Fibroblast of lung (primary cell): ENCODE measurements at places on chromosomes 16 and 17.

- DNase-seq = no peak
Observed at GRCh38 chr17:82416771-82417170, 1.4 kb upstream of the HEXD start.

DNA sequence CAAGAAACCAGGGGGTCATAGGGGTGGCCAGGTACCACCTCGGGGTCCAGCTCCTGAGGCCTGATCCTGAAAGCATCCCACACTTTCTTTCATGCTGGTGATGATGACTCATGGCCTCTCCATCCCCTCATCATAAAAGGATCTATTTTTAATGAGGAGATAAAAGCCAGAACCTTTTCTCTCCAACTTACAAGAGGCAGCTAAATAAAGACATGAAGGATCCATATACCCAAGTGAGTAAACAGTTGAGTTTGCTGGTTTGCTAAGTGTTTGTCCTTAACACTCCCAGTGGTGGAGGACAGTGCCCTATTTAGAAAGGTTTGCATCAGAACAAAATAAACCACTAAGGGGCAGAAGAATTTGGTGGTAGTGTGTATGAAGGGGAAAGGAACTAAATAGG is 383.8 kb downstream of the GRIN2A start:
- peak; percentile 13 for DNase-seq

DNA sequence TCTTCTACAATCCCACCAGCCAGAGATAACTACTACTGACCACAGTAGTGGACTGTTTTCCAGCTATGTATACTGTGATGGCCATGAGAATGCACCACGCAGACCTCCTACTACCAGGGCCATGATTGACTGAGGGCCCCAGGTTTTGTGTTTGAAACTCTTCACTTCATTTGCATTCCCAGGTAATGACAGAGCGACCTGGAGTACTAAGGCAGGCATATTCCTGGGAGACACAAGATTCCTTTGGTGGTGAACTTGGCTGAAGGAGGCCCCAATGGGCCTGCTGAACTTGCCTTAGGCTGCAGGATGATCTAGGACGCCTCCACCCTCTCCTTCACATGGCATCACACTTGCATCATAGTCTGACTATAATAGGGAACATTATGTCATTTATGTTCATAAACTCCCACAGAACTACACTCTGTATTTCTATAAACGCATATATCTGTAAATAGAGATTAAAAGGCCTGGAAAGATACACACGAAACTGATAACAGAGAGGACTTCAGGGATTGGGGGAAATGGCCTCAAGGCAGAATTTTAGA is 30.4 kb downstream of the CLEC19A start:
- DNase-seq = no peak

GRCh38 chr17:47983492-47984223 is 12.7 kb downstream of the CDK5RAP3 start:
- DNase-seq = no peak

DNA sequence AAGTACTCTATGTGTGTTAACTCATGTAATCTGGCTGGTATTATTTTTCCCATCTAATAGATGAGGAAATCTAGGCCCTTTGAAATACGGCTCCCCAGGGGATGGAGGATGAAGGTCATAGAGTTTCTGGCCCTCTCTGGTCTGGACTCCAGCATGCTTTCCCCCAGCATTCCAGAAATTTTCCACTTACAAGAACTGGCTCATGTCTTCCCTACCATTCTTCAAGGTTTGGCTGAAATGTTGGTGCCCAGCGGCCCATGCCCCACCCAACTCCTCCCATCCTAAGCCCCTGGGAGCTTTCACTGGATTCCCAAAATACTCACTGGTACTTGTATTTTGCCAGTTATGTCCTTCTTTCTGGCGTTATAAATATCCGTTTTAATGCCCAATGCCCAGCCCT is 237.5 kb upstream of the NLRP1 start:
- no peak for DNase-seq

- DNase-seq = peak; percentile 43
Observed at GRCh38 chr16:9007177-9007794, 43.6 kb upstream of the USP7 start.

- DNase-seq = no peak
Observed at GRCh38 chr16:50996166-50996829, 154.8 kb downstream of the SALL1 start.

DNA sequence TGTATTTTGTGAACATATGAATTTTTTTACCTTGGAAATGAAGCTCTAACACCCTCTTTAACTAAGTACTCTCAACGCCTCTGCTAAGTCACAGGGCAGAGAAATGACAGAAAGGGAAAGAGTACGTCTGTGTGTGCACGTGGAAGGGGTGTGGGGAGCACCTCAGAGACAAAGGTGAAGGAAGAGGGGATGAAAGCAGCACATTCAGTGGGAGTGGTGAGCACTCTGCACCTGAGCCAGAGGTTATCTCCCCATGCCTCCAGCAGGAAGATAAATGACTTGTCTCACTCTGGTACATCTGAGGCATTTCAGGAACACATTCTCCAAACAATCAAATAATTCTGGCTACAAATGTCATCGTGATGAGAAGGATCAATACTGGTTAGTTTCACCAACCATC is 15.0 kb downstream of the GNA13 start:
- no peak for DNase-seq

DNA sequence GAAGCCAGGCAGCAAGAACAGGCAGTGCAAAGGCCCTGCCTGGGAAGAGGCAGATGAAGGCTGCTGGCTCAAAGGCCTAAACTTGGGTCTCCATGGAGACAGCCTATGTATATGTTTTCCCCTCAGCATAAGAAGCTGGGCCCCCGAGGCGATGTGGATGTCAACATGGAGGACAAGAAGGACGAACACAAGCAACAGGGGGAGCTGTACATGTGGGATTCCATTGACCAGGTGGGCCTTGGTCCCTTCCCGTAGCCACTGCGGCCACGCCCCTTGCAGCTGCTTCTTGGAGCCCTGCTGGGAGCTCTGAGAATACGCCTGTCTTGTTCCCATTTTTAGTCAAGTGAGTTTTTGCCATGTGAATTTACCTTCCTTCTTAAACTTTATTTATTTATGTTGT is 106.0 kb downstream of the SDR42E1 start:
- DNase-seq = no peak

- DNase-seq = no peak
Observed at GRCh38 chr17:19383681-19384470, 3.1 kb downstream of the MFAP4 start.

DNA sequence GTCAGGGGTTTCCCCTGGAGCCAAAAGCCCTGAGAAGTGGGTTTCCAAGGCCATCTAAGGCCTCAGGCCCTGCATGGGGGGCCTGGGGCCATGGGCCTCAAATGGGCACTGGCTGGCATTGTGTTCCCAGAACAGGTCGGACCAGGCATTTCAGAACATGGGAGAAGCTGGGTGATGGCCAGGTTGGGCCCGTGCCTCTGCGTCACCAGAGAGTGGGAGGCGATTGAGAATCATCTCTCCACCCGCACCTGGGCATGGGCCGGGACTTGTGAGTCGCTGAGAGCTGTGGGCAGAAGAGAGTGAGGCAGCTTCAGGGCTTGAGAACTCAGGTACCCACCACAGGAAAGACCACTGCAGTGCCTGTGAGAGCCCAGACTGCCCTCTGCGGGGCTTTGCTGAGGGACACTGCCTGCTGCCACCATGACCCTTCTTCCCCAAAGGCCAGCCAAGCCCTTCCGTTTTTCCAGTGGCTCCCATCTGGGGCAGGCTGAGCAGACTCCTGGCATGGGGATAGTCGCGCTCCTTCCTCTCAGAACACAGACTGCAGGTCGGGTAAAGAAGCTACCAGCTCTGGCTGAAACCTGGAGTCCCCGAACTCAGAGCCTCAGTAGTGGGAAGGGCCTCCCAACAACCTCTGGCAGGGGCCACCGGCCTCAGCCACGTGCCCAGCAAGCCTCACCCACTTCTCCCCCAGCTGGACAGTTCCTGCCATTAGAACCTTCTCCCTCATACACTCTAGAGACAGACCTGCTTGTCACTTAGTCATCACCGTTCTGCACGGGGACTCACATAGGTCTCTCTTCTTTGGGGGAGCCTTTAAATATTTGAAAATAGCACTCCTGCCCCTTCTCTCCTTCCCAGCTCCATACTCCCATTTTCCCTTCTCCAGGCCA is 1.6 kb downstream of the RAB11FIP4 start:
- no peak for DNase-seq

DNA sequence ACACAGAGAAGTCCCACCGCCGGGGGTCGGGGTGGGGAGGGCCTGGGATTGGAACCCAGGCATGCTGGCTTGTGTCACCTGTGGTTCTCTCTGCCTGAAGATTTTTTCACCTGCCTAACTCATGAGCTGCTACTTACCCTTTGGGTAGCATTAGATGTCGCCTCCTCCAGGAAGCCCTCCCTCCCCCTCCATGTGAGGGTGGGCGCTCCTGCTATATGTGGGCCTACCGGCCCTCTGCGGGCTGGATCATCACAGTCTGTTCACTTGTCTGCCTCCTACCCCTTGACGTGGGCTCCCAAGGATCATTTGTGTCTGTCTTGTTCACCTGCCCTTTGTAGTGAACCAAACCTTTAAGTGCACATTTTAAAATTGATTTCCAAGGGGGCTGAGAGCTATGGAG is 106.8 kb downstream of the SEC14L1 start:
- DNase-seq = no peak

GRCh38 chr16:86222547-86222946 is 287.8 kb upstream of the FOXF1 start:
- DNase-seq = peak; percentile 70

- DNase-seq = peak; percentile 54
Observed at GRCh38 chr16:48609652-48610029, 339 bp downstream of the N4BP1 start.

DNA sequence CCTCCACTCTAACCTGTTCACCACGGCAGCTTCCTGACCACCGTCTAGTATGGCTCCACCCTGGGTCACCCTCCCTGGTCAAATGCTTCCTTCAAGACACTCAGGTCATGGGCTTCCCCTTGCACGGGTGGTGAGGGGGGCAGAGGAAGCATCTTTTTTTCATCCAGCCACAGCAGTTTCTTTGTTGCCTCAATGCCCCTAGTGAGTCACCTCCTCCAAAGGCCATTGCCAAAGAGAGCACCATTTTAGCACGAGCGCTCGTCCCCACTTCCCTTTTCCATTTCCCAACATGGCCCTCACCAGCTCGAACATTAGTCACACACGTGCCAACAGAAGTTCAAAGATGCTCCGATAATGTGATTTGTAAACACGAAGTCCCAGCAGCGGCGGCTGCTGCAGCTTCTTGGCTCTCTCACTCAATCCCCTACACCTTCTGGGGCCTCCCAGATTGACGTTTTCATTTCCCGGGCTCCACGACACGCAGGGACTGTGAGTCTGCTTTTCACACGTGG is 134.6 kb downstream of the GAS7 start:
- peak; percentile 59 for DNase-seq

- peak; percentile 38 for DNase-seq
Observed at GRCh38 chr17:1188812-1189504, 9.2 kb upstream of the ABR start.

DNA sequence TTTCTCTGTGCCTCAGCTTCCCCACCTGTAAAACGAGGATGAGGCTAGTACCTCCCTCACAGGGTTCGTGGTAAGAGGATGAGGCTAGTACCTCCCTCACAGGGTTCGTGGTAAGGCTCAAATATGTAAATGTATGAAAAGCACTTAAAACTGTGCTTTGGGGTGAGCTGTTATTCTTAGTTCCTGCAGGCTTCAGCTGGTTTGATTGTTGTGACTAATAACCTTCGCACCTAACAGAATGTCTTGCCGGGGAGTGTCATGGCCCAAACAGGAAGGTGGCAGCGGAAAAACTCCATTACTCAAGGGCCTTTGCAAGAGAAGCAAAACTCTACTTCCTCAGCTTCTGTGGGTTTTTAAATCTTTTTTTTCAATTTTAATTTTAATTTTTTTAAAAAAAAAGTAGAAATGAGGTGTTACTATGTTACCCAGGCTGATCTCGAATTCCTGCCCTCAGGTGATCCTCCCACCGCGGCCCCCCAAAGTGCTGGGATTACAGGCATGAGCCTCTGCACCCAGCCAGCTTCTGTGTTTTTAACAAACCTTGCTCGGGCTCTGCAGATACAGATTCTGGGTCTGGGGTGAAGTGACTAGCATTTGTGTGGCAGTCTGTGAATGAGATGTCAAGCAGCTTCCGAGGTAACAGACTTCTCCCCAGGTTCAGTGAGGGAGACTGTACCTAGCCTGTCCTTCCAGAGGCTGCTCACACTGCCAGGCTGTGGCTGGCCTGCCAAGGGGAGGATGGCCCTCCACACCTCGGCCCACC is 103.0 kb downstream of the RAB11FIP4 start:
- no peak for DNase-seq

GRCh38 chr17:15124746-15125145 is 140.4 kb downstream of the PMP22 start:
- no peak for DNase-seq

DNA sequence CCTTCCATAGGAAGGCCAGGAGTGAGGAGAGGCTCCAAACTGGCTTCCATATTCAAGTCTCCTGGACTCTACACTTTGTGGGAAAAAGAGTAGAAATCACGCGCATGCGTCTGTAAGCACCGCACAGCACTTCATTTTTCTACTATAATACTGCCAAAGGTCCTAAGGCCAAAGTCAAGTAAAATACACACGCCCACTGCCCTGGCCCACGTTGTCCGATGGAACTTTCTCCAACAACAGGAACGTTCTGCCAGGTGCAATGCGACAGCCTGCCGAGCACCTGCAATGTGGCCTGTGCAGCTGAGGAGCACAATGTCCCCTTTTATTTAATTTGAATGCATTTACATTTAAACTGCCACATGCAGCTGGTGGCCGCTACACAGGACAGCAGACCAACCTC is 23.5 kb downstream of the DNASE1 start:
- no peak for DNase-seq

DNA sequence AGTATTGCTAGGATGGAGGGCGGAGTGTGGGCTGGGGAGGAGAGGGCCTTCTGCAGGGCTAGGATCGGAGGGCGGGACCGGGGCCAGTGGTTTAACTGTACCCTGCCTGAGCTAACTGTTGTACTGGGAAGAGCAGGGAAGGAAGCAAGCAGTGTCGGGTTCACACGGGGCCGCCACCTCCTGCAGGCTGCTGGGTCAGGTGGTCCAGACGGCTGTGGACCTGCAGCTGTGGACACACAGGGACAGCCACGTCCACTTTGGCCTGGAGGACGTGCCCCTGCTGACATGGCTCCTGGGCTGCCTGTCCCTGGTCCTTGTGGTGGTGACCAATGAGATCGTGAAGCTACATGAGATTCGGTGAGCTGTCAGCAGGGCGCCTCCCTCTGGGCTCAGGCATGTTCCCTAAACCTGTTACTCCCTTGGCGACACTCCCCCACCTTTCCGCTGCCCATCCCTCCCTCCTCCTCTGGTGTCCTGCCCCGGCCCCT is 16.6 kb downstream of the CASKIN2 start:
- DNase-seq = no peak

- no peak for DNase-seq
Observed at GRCh38 chr17:81373536-81374160, 21.6 kb upstream of the BAHCC1 start.

GRCh38 chr16:76409706-76410105 is 132.5 kb downstream of the CNTNAP4 start:
- DNase-seq = no peak
